Effector memory CD8-positive, alpha-beta T cell (primary cell): ENCODE measurements at places on chromosomes 12 and 14.
A peak's percentile ranks its signal among the peaks of the same experiment; 100 is the strongest.

DNA sequence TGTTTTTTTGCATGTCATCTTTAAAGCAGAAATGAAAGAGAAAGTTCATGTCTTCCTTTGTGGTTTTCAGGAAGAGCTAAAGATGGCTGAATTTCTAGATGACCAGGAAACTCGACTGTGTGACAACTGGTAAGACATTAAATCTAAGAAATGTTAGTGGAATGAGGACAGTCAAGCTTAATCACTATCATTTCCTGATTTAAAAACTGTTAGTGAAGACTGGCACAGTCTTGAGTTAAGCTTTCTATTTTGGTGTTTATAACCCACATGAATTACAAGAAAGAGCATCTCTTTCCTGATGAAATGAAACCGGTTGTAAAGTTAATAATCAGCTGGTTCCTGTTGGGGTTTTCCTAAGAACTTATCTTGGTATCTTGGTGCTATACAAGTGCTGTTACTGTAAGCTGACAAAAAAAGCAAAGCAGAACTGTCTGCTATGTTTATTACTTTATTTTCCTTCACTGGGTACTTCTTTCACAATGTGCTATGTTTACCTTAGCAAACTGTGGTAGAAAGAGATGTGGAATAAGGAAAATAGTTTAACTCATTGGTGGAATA, 5.2 kb downstream of the TRAFD1 start:
- no peak for DNase-seq

GRCh38 chr12:51390457-51390856, 749 bp downstream of the GALNT6 start:
- DNase-seq = no peak

GRCh38 chr14:38261620-38262019, 5.7 kb upstream of the CLEC14A start:
- DNase-seq = no peak

GRCh38 chr14:41875116-41875515, 268.4 kb downstream of the LRFN5 start:
- no peak for DNase-seq

DNA sequence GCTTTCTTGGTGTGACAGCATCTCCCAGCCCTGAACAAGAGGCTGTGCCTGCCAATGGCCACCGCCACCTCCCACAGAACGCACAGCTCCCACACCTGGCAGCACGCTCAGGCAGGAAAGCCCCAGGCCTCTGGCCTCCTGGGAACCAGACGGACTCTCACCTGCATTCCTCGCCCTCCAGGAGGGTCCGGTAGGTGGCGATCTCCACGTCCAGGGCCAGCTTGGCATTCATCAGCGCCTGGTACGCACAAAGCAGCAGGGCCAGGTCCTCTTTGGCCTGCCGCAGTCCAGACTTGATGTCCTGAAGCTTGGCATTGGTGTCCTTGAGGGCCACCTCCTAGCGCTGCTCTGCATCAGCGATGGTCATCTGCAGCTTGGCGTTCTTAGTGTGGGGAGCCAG, 12.1 kb upstream of the KRT77 start:
- no peak for DNase-seq

DNA sequence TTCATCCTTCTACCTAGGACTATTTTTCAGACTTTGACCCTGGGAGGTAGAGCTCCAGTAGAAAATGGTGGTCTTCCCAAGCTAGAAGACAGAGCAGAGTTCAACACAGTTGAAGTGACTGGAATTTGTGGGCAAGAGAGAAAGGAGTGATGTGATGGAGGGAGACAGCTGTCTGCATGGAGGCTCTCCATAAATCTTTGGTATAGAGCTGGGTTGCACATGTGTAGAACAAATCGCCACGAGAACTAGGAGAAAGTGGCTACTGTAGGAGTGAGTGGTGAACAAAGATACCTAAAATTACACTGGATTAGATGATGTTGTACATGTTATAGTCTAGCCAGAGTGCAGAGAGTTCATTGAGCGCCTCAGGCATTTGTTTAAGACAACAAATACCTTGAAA, 14.5 kb downstream of the GPR135 start:
- DNase-seq = no peak

- no peak for DNase-seq
These were observed 50.0 kb downstream of the NCOR2 start for GRCh38 chr12:124517260-124518050.

- no peak for DNase-seq
These were observed 23.7 kb downstream of the NCOR2 start for GRCh38 chr12:124543590-124544310.

DNA sequence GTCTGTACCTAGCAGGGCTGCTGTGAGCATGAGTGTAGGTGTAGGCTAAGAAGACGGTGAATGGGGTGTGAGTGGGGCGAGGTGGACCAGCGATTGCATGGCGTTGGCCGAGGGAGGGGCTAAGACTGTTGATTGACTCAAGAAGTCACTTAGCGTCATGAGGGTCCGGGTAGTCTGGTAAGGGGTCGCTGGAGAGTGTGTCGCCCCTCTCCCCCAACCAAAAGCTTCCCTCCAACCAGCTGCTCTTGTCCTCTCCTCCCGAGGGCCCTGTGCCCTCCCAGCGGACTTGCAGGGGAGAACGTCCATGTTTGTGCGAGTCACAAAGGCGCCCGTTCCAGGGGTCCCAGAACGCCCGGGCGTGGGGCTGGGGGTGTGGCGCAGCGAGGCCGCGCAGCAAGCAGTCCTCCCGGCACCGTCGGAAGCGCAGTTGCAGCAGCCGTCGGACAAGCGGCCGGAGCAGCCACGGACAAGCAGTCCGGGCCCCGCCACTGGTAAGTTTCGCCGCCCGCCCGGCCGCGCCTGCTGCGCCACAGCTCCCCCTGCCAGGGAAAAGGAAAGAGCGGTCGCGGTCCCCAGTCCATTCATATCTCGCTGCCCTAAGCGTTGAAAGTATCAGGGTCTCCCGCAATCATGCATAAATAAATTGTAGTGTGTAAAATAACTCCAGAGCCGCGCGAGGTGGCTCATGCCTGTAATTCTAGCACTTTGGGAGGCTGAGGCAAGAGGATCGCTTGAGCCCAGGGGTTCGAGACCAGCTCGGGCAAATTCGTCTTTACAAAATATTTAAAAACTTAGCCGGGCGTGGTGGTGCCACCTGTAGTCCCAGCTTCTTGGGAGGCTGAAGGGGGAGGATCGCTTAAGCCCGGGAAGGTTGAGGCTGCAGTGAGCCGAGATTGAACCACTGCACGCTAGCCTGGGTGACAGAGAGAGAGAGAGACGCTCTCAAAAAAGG, at the start of gene CCDC63:
CCDC63 (plus strand) TSS at position 373 of the 952 bp plus-strand sequence. CDS start 5,968 bp downstream, outside the sequence.
- DNase-seq = no peak

DNA sequence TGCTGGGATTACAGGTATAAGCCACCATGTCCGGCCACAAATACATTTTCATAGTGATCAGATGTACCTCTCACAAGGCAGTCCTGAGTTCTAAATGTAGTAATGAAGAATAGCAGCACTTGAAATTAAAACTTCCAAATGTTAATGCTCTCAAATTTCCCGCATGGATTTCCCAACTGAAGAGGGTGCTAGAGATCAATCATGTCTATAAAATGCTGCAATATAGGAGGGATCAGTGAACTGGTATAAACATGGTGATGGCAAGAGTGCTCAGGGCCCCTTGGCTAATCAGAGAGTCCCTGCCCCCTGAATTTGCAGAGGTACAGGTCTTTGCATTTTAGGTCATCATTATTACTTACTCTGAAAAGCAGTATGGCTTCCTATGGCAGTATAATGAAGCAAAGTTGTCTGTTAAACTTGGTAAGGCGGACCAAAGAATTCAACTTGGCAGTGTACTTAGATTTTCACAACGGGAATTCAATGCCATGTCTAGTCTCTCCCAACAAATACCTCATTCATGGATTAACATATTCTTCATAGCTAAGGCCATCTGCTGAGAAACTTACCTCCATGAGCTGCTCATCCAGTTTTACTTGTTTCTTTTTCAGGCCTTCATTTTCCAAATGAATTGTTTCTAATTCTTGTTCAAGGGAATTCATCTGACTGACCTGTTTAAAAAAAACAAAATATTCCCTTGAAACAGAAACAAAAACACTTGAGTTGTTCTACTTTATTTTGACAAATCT, 67.0 kb upstream of the SAV1 start:
- DNase-seq = no peak

GRCh38 chr14:104223101-104224041, 85.0 kb downstream of the KIF26A start:
- no peak for DNase-seq

GRCh38 chr14:51516706-51517395, 134.9 kb upstream of the FRMD6 start:
- DNase-seq = no peak

DNA sequence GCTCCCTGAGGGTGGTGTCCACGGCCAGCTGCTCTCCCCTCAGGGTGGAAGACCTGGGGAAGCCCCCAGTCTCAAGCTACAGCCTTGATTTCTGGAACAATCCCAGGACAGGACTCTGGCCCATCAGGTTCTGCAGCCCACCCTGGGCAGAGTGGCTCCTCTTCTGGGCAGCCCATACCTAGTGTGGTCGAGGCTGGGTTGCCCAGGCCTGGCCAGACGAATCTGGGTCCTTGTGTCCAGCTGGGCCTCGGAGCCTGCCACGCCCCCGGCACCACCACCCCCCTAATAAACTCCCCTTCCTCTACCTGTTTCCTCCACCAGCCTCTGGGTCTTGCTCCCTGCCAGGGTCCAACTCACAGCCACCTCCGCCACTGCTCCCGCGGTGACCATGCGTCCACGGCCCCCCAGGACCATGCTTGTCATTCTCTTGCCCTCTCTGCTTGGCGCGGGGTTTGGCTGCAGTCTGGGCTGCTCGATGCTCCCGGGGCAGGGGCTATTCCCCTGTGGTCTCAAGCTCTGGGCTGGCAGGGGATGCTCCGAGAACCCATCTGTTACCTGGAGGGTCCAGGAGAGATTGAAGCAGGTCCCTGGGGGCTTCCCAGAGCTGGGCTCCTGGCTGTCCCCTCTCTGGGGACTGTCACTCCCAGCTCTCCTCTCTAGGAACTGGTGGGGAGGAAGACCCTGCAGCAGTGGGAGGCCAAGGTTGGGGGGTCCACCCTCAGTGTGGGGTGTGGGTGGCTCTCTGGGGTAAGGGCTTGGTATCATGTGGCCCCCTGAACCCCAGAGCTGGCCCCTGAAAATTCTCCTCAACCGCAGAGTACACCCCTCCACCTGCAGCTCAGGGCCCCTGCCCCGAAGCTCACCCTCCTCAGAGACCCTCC, 8.7 kb upstream of the GPR132 start:
- DNase-seq = no peak

DNA sequence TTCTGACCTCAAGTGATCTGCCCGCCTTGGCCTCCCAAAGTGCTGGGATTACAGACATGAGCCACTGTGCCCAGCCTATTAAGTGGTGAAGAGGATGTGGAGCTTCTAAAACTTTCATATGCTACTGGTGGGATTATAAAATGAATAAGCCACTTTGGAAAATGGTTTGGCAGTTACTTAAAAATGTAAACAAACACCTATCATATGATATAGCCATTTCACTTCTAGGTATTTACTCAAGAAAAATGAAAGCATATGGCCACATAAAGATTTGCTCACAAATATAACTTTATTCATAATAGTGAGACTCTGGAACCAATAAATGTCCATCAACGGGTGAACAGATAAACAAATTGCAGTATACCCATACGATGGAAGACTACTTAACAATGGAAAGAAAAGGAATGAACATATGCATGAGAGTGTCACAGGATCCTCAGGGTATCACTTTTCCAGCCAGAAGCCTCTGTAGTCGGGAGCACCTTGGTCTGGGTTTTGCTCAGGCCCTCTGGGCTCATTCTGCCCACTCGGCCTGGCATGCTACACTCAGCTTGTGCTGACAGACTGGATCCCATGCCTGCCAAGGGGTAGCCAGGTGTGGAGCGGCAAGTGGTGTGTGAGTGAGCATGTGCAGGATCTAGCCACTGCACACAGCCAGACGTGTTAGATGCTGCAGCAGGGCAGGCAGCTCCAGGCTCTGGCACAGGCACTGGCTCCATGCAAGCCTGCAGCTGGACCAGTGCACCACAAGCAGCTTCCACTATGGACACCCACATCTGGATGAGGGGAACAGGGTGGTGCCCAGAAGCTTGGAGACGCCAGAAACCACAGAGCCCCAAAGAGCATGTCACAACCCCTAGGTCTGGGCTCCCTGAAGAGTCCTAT, 213.2 kb upstream of the DIO3 start:
- no peak for DNase-seq

DNA sequence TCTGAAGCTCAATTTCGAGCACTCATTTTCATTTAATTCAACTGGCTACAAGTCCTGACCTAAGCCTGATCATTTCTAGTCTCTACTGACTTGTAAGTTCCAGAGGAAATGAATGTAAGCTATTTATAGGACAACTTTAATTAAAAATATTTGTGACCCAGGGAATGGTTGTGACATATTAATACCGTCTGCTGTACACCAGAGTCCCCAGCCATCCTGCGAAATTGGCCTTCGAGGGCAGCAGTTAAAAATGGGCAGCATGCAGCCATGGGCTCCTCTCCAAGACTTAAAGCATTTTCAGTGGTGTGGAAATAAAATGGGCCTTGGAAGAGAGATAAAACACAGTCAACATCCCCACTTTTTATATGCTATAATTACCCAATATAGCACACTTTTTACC, 30.7 kb upstream of the OVCH1 start:
- DNase-seq = no peak

GRCh38 chr14:100074431-100075100, 9.3 kb downstream of the EVL start:
- DNase-seq = no peak

DNA sequence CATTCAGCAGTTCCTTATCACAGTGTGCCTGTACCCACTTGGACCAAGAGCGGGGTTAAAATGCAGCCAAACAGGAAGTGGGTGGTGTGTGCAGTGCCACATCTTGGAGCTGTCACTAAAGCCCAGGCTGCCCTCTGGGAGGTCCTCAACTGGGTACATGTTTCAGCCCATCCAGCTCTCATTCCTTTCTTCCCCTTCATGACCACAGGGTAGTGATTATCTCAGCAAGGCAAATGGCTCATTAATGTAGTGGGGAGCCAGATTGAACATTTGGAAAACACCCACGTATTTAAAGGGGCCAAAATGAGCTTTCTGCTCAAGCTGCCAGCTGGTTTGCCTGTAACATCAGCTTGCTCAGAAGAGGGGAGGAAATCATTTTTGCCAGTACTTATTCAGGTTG, 210.8 kb upstream of the BTG1 start:
- DNase-seq = no peak

GRCh38 chr12:131333136-131333535, 377.8 kb upstream of the SFSWAP start:
- no peak for DNase-seq

DNA sequence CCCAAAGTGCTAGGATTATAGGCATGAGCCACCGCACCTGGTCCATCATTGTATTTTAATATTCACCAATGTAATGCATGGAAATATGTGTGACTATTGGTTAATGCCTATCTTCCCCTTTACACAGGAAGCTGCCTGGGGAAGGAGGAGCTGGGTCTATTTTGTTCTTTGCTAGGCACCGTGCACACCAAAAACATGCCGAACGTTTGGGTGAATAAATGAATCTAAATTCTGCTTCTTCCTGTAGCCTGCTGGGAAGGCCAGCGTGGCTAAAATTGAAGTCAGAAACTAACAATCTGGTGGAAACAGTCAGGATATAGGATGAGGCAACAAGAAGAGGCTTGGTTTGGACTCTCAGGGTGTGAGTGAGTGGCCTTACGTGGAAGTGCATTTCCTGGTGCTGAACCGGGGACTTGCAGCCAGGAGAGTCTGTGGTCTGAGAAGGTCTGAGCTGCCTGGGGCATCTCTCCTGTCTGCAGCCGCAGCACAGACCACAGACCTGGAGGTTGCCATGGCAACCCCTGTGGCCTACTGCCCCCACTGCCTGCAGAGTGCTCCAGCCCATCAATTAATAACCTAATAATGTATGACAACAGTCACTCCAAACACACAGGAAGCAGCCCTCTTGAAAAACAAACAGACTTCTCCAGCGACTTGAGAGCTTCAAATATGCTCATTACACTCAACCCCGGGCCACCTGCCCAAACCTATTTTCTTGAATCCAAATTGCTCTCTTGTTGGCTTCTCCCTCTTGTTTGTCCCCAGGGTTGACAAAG, 5.5 kb upstream of the GPR68 start:
- peak; percentile 50 for DNase-seq
